Mesothelial cell of epicardium (in vitro differentiated cells): ENCODE measurements at places on chromosomes 12 and 14.

DNA sequence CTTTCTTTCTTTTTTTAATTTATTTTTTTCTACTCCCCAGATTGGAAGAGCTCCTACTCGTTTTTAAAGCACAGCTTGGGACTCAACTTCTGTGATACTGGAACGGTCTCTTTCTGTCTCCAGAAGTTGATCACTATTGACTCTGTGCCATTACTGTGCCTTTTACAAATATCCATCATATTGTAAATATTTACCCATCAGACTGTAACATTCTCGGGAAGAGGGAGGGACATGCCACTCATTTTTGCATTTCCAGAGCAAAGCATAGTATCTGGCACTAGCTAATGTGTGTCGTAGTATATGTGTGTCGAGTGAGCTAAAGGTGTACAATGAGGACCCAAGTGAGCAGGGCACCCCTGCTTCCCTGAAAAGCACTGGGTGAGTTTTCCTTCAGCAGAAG lies 24.0 kb upstream of the GSG1 start:
- no peak for DNase-seq

DNA sequence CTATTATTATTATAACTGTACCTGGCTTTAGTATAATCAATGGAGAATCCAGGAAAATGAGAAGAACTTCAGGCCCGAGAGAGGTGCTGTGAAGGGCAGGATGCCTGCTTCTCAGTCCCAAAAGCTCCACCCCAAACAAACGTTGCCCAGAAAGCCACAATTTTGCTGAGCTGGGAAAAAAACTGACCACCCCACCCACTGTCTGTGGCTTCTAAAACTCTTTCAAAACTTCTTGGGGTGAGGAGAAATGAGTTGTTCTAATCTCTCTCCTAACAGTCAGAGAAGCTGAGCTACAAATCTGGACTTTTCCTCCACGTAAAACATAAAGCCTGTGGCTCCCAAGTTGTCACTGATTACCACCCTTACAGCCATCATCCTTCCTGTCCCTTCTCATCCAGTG lies 13.4 kb downstream of the VDR start:
- no peak for DNase-seq

- DNase-seq: no peak
These were observed 23.5 kb upstream of the PTPRB start for GRCh38 chr12:70660620-70661219.

- no peak for DNase-seq
These were observed 384.5 kb upstream of the DDHD1 start for GRCh38 chr14:53537422-53538315.

- DNase-seq: no peak
These were observed 459.6 kb upstream of the RGS6 start for GRCh38 chr14:71472356-71473340.

- no peak for DNase-seq
These were observed 17.7 kb upstream of the ITPK1 start for GRCh38 chr14:93133464-93133863.

- no peak for DNase-seq
These were observed 41.9 kb downstream of the DIP2B start for GRCh38 chr12:50546441-50547318.

DNA sequence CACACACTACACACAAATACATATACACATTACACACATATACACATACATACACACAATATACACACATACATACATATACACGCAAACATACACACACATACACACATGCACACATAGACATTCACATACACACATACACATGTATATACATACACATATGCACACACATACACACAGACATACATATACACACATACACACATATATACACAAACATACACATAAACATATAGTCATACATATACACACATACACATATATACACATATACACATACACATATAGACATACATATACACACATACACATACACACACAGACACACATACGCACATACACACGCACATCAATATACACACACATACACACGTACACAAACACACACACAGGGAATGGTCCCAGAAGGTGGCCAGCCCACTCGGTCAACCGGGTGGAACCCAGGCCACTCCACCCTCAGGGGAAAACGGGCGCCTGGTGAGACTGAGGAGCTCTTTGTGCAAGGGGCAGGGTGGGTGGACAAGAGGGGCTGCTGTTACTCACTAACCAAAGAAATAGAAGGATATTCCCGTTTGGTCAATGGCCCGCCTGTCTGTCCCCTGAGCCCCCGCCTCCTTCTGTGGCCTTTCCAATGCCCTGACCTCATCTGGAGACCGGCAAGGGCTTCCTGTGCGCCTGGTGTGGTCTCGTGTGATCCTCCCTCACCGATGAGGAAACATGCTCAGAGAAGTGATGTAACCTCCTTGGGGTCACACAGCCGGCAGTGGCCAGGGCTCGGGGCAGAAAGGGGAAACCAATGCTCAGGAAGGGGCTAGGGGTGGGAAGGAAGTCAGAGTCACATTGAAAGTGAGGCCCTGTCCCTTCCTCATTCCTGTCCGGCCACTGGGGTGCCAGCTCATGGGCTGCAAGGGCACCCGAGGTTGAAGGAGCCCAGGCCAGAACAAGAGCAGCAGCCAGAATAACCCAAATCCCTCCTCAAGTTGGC lies 5.3 kb downstream of the TRPV4 start:
- DNase-seq: no peak

DNA sequence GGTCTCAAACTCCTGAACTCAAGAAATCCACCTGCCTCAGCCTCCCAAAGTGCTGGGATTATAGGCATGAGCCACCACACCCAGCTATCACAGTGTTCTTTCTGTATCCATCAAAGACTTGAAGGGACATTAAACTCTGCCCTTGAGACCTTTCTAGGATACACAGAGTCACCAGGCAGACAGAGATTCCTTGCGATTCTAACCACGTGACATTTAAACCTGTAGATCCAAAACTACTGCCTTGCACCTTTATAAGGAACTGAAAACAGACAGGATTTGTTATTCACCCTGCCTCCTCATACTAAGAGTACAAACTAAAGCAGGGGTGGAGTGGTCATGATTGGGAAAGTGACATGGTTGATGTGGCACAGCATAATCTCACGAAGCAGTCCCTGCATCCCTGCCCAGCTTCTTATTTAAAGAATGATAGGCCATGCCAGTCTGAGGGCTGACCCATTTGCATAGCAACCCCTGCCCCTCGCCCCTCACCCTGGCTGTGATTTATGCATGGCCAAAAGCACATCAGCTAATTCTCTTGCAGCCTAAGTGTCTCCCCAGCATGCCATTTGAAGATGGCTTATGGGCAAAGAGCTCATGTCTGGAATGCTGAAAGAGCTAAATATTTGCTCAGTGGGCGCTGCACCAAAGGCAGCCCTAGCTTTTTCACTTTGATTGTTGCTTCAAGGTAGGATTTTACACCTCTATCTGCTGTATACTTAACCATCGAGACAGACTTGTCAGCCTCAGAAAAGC lies 43.2 kb upstream of the MYBPC1 start:
- no peak for DNase-seq

DNA sequence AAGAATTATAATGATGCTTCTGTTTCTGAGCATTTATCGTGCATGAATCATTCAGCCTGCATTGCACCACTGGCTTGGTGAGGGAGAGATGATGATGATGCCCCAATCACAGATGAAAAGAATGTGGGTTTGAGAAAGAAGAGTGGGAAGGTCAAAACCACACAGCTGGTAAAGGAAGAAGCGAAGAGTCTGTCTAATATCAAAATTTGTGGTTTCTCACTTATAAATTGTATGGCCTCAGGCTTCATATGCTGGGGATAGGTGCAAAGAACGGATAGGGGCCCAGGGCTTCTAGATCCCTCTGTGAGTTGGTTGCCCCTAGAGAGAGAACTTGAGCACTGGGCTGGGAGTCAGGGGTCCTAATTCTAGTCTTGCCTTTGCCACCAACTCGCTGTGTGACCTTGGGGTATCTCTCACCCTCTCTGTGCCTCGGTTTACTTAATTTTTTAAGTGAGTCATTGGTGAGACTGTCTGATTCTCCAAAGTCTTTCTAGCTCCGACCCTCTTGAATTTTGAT lies 2.2 kb downstream of the OASL start:
- no peak for DNase-seq

DNA sequence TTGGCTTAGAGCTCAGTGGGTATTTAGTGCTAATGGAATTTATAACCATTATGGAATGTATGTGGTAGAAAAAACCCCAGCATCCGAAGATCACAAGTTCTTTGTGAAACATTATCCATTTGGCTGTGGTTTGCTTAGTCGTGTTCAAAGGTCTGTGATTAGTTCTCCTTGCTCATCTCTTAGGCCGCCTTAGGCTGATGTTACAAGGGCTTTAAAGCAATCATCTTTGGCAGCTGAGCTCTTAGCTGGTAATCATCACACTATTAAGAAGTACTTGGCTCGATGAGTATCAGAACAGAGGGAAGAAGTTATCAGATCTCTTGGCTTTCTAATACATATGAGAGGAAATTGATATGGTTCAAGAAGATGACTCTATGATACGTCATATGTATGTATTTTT lies 124.1 kb upstream of the E2F7 start:
- DNase-seq: no peak

- DNase-seq: no peak
These were observed 38.6 kb downstream of the DGLUCY start for GRCh38 chr14:91152499-91152898.

DNA sequence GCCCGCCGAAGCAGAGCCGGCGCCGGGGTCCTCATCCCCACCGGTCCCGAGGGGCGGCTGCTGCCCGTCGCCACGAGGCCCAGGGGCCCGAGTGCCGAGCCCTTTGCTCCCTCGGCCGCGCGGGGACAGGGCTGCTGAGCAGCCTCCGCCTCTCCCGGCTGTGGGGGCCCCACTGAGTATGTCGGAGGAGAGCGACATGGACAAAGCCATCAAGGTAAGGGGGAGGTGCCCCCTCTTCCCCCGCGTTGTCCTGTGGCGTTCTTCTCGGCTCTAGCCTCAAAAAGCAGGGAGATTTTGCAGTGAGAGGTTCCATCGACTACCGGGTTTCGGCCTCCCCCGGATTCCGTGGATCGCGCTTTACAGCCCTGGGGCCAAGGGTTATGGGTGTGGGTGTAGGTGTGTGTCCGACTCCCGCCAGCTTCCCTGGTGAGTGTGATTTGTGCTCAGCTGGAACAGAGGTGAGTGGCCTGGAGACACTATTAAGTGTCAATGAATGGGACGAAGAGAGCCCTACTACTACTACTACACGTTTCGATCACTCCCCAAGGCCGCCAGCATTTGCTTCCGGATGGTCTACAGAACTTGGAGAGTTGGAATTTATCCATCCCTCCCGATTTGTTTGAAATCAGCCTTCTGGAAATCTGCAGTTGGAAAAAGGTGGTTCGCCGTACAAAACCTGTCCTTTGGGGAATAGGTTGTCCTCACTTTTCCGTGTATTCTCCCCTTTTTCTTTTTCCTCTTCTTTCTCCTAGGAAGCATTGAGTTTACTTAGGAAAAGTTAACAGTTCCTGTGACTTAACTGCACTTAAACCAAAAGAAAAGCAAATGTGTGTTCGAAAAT lies 748 bp downstream of the MAPKAPK5 start:
- DNase-seq: peak; percentile 39

DNA sequence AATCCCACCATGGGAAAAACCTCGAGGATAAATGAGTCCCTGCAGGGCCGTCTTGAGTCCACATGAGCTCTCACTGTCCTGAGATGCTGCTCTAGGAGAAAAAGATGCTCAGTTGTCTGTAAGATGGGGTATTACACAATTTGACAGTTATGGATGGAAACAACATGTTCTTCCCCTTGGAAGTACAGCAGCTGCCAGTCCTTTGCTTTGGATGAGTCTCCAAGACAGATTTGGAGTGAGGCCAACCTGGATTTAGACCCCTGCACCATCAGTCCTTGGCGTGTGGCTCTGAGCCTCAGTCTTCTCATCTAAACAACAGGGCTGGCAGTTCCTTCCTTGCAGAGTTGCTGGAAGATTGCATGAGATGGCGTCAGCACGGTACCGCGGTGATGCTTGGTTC lies 309.1 kb upstream of the FKBP4 start:
- no peak for DNase-seq

- no peak for DNase-seq
These were observed 517.0 kb downstream of the KCNH5 start for GRCh38 chr14:62528296-62528695.

DNA sequence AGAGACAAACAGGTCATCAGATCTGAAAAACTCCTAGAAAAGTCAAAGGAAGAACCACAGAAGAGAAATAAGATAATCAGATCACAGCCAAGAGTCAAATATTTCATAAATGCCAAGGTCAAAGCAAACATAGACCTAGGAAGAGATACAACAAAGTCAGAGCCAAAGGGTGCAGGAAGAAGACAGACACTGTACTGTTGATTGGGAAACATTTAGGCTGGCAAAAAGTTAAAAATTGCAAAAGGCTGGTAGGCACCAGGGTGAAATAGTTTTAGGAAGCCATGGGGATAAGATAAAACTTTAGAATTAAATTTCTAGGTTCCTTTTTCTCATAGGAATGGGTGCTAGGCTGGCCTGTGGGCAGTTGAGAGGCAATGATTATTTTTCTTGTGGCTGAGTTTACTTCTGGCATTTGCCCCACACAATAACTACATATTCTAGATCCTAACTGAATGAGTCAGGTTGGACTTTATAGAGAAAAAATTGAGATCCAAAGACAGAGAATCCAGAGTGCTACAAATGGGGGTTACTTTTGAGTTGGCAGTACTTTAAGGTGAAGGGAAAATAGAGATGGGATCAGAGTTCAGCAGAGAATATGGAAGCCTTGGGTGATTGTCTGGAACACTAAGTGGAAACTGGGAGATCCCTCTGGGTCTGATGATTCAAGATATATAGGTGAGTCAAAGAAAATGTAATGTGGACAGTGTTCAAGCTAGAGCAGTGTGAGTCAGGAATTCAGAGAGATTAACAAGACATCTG lies 215.5 kb downstream of the C12orf50 start:
- no peak for DNase-seq

- no peak for DNase-seq
These were observed 50.6 kb downstream of the OTX2 start for GRCh38 chr14:56759633-56760032.

- DNase-seq: no peak
These were observed 82.6 kb upstream of the ATP2B1 start for GRCh38 chr12:89791286-89791685.

- DNase-seq: no peak
These were observed 561.3 kb downstream of the C12orf50 start for GRCh38 chr12:87467936-87468335.

DNA sequence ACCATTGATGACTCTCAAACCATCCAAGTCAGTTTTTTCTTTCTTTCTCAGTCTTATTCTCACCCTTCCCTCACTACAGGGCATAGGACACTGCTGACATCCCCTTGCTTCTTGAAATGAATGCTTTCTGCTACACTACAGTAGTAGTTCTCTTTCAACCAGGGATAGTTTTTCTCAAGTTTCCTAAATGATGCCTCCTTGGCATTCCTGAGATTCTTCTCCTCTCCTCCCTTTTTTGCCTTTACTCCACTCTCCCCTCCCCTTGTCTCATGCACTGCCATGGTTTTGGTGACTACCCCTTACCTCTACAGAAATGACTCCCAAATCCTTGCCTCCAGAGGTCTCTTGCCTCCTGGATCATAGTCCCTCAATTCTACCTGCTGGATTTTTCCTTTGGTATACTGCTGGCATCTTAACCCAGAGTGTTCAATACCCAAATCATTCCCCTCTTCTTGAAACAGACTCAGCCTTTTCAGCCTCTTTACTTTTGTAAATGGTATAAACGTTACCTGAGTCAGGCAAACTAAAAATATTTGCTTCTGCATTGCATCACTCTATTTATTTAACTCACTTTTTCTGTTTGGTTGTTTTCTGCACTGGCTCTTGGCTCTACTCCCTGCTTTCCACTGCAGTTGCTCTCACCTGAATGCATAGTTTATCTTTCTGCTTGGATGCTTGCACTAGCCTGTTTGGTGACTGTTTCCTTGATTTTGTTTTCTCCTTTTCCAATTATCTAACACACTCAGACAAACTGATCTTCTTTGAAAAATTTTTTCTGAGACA lies 211.6 kb upstream of the IGF1 start:
- DNase-seq: no peak
